ENCODE measurements at places on chromosomes 3 and 15.

GRCh38 chr3:2635511-2635910 is 474.7 kb downstream of the IL5RA start:
- H3K4me3 ChIP-seq = no peak overlapping the region
- H3K36me3 ChIP-seq = no peaks in the 10 kb centered on the region
- H3K4me1 ChIP-seq = no peaks in the 10 kb centered on the region
- no peak for DNase-seq
- H3K27me3 ChIP-seq = no peaks in the 10 kb centered on the region
- H3K27ac ChIP-seq = no peak overlapping the region

DNA sequence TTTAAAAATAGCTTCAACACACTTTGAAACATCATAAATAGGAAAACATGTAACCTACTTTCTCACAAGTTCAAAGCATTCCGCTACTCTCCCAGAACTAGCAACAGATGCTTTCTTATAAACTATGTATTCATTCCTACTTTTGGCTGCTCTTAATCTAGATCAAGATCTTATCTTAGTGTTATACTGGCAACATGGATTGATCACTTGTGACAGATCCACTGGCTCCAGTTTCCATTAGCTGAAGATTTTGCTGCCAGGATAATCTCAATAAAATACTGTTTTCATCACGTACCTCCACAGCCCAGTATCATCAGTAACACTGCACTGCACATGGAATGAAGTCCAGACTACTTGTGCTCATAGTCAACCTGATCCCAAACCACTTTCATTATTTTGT is 491.7 kb upstream of the AGTR1 start:
- no peaks in the 10 kb centered on the region for H3K4me1 ChIP-seq
- H3K27ac ChIP-seq = no peak overlapping the region
- no peaks in the 10 kb centered on the region for H3K27me3 ChIP-seq
- H3K4me3 ChIP-seq = no peak overlapping the region
- no peaks in the 10 kb centered on the region for H3K36me3 ChIP-seq

GRCh38 chr3:187744169-187745151 is 808 bp downstream of the BCL6 start:
- H3K27me3 ChIP-seq = no peaks in the 10 kb centered on the region
- H3K4me1 ChIP-seq = peaks cover 16% of the 10 kb centered on the region
- H3K4me3 ChIP-seq = peak overlapping the region; percentile 75
- peak overlapping the region; percentile 98 for H3K27ac ChIP-seq
- H3K36me3 ChIP-seq = no peaks in the 10 kb centered on the region

DNA sequence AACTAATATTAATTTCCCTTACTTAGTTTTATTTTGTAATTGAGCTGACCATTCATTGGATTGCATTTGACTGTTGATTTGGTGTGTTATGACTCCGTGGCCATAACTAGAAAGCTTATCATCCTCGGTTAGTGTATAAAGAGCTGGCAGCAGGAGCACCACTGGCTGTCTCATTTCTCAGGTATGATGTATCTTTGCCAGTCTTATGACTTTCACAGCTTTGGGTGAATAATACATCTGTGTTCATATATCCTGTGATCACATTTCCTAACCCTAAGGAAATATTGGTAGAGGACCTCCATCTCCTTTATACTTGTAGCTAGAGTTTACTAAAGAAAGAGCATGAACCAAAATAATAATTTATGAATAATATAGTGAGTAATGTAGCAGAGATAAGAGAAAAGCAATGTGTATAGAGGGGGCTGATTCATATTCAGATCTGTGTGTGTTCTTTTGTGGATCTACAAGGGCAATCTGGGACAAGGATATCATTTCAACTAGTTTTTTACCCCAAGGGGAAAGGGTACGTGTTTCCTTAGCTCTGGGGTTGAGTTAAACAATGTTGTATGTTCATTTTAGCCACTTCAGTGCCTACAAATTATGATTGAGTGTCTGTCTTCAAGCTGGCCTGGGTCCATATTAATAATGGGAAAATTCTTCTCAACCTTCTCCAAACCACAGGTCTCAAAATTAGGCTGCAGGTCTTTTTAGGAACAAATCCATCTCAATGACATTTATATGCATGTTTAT is 901.7 kb downstream of the NTRK3 start:
- H3K27me3 ChIP-seq = no peaks in the 10 kb centered on the region
- DNase-seq = no peak
- H3K4me1 ChIP-seq = no peaks in the 10 kb centered on the region

DNA sequence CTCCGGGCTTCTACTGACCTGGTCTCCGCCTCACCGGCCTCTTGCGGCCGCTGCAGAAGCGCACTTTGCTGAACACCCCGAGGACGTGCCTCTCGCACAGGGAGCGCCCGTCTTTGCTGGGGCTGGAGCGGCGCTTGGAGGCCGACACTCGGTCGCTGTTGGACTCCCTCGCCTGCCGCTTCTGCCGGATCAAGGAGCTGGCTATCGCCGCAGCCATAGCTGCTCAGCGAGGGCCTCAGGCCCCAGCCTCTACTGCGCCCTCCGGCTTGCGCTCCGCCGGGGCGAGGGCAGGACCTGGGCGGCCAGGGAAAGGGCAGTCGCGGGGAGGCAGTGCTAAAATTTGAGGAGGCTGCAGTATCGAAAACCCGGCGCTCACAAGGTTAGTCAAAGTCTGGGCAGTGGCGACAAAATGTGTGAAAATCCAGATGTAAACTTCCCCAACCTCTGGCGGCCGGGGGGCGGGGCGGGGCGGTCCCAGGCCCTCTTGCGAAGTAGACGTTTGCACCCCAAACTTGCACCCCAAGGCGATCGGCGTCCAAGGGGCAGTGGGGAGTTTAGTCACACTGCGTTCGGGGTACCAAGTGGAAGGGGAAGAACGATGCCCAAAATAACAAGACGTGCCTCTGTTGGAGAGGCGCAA is 319.2 kb downstream of the FGF12 start:
- peak overlapping the region; percentile 63 for H3K4me3 ChIP-seq
- H3K27me3 ChIP-seq = no peaks in the 10 kb centered on the region
- H3K4me1 ChIP-seq = no peaks in the 10 kb centered on the region
- H3K27ac ChIP-seq = no peak overlapping the region
- DNase-seq = no peak
- no peaks in the 10 kb centered on the region for H3K36me3 ChIP-seq

GRCh38 chr15:81279621-81280485 is 44.1 kb downstream of the STARD5 start:
- peak; percentile 59 for DNase-seq
- no peak overlapping the region for H3K27ac ChIP-seq
- no peak overlapping the region for H3K4me3 ChIP-seq
- no peaks in the 10 kb centered on the region for H3K36me3 ChIP-seq
- no peaks in the 10 kb centered on the region for H3K27me3 ChIP-seq

- no peak overlapping the region for H3K4me3 ChIP-seq
- H3K36me3 ChIP-seq = no peaks in the 10 kb centered on the region
- no peak overlapping the region for H3K27ac ChIP-seq
- H3K27me3 ChIP-seq = no peaks in the 10 kb centered on the region
These were observed 138.3 kb upstream of the ROBO1 start for GRCh38 chr3:79906106-79906505.

DNA sequence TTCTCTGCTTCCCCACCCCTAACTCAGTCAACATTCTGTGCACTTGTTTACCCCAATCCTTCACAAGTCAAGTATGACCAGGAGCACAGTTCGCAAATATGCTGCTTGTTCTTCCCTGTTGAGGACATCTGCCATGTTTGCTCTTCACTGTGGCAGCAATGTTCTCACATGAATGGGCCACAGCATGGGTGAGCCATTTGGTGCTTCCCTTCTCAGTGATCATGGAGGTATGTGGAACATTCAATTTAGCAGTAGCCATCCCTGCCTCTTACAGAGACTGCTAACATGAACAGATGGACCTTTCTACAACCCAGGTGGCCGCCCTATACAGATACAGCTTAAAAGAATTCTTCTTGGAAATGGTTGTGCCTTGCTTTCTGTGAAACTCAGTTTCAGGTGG is 660.1 kb upstream of the SGO1 start:
- H3K36me3 ChIP-seq = no peaks in the 10 kb centered on the region
- H3K27ac ChIP-seq = no peak overlapping the region
- DNase-seq = no peak
- no peak overlapping the region for H3K4me3 ChIP-seq

- no peak overlapping the region for H3K27ac ChIP-seq
- H3K36me3 ChIP-seq = no peaks in the 10 kb centered on the region
- DNase-seq = no peak
- no peaks in the 10 kb centered on the region for H3K4me1 ChIP-seq
- H3K27me3 ChIP-seq = no peaks in the 10 kb centered on the region
These were observed 47.4 kb upstream of the ZBTB20 start for GRCh38 chr3:115194476-115194875.

GRCh38 chr3:53970661-53971060 is 79.0 kb upstream of the SELENOK start:
- no peaks in the 10 kb centered on the region for H3K4me1 ChIP-seq
- H3K27me3 ChIP-seq = no peaks in the 10 kb centered on the region
- DNase-seq = no peak
- no peaks in the 10 kb centered on the region for H3K36me3 ChIP-seq

GRCh38 chr15:91196768-91197167 is 96.7 kb downstream of the SV2B start:
- no peak for DNase-seq
- H3K4me1 ChIP-seq = no peaks in the 10 kb centered on the region
- H3K27me3 ChIP-seq = no peaks in the 10 kb centered on the region
- H3K36me3 ChIP-seq = no peaks in the 10 kb centered on the region
- H3K27ac ChIP-seq = no peak overlapping the region
- H3K4me3 ChIP-seq = no peak overlapping the region

DNA sequence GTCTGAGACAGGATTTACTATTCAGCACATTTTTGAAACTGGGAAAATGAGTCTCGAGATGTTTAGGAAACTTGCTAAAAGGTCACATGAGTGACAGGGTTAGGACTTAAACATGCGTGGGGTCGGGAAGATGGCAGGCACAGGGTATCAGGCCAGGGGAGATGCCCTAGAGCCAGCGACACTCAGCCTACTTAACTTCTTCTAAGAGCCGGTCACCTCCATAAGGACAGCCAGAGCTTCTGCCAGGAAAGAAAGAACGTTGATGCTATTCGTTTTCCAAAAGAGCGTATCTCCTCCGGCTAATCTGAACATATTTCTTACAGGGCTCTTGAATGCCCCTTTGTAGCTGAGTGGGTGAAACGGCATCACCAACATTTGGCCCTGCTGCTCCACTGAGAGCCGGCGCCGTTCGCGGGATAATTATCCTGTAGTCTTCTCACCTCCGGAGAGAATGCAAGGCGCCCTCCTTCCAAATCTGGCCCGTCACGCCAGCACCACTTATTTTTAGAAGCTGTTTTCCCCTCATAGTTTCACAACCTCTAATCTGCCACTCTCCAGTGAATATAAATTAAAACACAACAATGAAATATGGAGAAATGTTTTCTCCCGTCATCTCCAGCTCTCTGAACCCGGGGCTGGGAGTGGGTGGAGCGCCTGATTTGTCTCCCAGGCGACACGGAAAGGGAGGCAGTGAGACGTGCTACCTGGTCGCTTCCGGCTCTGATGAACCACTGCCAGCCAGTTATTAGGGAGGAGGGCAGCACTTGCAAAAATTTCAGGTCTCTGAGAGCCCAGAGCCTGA is 58.5 kb downstream of the LIPC start:
- H3K27ac ChIP-seq = peak overlapping the region; percentile 84
- peaks cover 3% of the 10 kb centered on the region for H3K4me1 ChIP-seq
- DNase-seq = no peak
- no peaks in the 10 kb centered on the region for H3K36me3 ChIP-seq
- H3K4me3 ChIP-seq = peak overlapping the region; percentile 22
- no peaks in the 10 kb centered on the region for H3K27me3 ChIP-seq

DNA sequence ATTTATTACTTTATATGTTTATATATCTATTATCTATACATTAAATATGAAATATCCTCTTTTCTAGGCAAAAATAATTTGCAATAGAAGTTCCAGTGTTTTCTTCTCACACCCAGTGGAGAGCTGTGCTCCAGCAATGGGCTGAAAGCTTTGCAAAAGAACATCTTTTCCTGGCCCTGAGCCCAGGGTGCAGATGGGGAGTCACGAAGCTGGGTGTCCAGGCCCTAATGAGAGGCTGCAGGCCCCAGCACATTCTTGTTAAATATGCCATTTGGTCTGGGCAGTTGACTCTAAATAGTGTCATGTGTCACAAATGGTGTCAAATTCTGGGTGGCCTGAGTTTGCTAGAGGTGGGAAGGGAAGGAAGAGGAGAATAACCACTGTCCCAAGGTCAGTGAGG is 5.7 kb downstream of the NTRK3 start:
- H3K4me1 ChIP-seq = peaks cover 28% of the 10 kb centered on the region
- H3K4me3 ChIP-seq = no peak overlapping the region
- no peak for DNase-seq
- peak overlapping the region; percentile 43 for H3K27ac ChIP-seq
- H3K36me3 ChIP-seq = no peaks in the 10 kb centered on the region

- H3K27me3 ChIP-seq = peaks cover 4% of the 10 kb centered on the region
- H3K4me3 ChIP-seq = peak overlapping the region; percentile 64
- peaks cover 4% of the 10 kb centered on the region for H3K4me1 ChIP-seq
- no peaks in the 10 kb centered on the region for H3K36me3 ChIP-seq
These were observed 138.4 kb downstream of the NUP210 start for GRCh38 chr3:13281507-13282357.

- DNase-seq = no peak
- H3K27me3 ChIP-seq = no peaks in the 10 kb centered on the region
- H3K4me3 ChIP-seq = no peak overlapping the region
- no peak overlapping the region for H3K27ac ChIP-seq
- H3K4me1 ChIP-seq = no peaks in the 10 kb centered on the region
- no peaks in the 10 kb centered on the region for H3K36me3 ChIP-seq
These were observed 27.9 kb upstream of the IL1RAP start for GRCh38 chr3:190485830-190486532.
